ENCODE measurements at places on chromosomes 3 and 15.

- no peak for DNase-seq
These were observed 645 bp upstream of the SLITRK3 start for GRCh38 chr3:165196577-165197480.

- DNase-seq: no peak
These were observed 7.3 kb downstream of the ZBTB38 start for GRCh38 chr3:141375381-141376301.

- peak; percentile 86 for DNase-seq
These were observed 23.5 kb downstream of the LSM3 start for GRCh38 chr3:14201940-14202684.

- no peak for DNase-seq
These were observed 588.8 kb upstream of the GOLIM4 start for GRCh38 chr3:168684519-168684918.

GRCh38 chr3:10219737-10220136, 28.5 kb upstream of the TATDN2 start:
- DNase-seq: no peak

All from kidney glomerular epithelial cell (primary cell).